Temporal lobe (tissue), 4 donors: ENCODE measurements at places on chromosomes 3 and 15. TPM values are rescaled to one million over a fixed set of nuclear protein-coding genes. Genes with fewer than 3 reads are reported as not detected.

CHRM5 gene
- total RNA-seq = 1.2 TPM

LRCH3 gene
- 86.8 TPM for total RNA-seq

NR2E3 gene
- total RNA-seq = not detected

GOLGA8Q gene
- total RNA-seq = 0.25 TPM

ACTRT3 gene
- 2.2 TPM for total RNA-seq

CELSR3 gene
- total RNA-seq = 36.6 TPM

HMCES gene
- 21.4 TPM for total RNA-seq

ARHGAP31 gene
- total RNA-seq = 4.7 TPM

SKOR1 gene
- 0.25 TPM for total RNA-seq

ZBBX gene
- total RNA-seq = 3.9 TPM

IQGAP1 gene
- total RNA-seq = 43.5 TPM

IDH3A gene
- total RNA-seq = 35.9 TPM

EHHADH gene
- total RNA-seq = 1.7 TPM

TGM4 gene
- total RNA-seq = not detected

GABRR3 gene
- under 0.01 TPM for total RNA-seq

C3orf85 gene
- total RNA-seq = not detected

SNX4 gene
- 68.6 TPM for total RNA-seq

NEK10 gene
- total RNA-seq = 18.7 TPM

GATA2 gene
- total RNA-seq = 0.74 TPM

VILL gene
- total RNA-seq = 9.1 TPM

GUCA1C gene
- total RNA-seq = not detected

SEMA7A gene
- total RNA-seq = 25.8 TPM
